ENCODE measurements at places on chromosomes 11 and 22. TPM values are rescaled to one million over a fixed set of nuclear protein-coding genes. Genes with fewer than 3 reads are reported as not detected.

GRCh38 chr11:2248762-2249161, 21.6 kb downstream of the ASCL2 start:
- no peak for DNase-seq

DNA sequence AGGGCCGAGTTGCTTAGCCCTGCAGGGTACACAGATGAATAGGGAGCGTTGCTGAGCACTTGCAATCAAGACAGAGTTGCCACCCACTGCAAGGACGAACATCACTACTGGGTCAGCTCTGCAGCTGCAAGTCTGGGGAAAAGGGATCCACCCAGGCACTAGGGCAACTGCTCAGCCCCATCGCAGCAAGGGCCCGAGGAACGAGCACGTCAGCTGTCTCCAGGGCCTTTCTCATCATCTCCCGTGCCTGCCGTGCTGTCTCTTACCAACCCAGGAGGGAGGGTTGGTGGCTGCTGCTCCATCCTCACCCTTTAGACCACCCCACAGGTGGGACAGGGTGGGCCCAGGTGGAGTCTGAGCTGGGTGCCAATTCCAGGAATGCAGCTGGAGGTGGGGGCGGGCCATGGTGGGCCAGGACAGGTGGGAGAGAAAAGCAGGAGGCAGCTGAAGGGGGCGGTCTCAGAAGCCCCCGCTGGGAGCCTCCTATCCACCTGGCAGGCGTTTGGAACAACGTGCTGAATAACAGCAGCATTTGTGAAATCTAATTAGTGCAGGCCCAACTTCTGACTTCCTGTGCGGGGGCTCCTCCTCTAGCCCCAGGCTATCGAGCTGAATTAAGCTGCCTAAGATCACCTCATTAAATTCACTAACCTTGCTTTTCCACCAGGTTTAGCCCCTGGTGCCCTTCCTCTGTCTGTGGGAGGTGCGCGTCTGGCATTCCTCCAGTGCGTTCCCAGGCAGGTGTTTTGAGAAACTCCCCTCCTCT, 252.5 kb downstream of the ST3GAL4 start:
- no peak for DNase-seq

DNA sequence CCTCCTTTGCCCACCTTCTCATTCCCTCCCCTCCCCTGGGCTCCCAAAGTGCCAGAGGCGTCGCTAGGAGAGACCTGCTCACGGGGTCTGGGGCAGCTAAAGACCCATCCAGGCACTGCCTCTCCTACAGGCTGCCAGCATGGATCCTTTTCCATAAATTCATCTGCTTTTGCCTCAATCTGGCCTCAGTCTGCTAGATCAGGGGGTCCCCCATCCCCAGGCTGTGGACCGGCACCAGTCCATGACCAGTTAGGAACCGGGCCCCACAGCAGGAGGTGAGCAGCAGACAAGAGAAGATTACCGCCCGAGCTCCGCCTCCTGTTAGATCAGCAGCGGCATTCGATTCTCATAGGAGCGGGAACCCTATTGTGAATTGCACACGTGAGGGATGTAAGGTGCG, 12.3 kb downstream of the LTO1 start:
- DNase-seq: no peak

DNA sequence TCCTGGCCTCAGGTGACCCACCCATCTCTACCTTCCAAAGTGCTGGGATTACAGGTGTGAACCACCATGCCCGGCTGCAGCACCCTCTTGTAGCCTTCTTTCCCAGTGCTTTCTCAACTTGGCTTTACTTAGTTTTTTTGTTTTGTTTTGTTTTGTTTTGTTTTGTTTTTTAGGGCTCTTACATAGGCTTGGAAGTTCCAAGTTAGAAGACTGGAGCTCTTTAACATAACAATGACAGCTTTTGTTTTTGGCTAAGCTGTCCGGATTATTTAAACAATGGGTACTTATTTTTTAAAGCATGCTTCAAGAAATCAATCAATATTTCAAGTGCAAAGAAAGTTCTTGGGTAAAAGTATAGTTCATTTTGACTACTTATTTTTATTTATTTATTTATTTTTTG, 25.9 kb downstream of the KMT2A start:
- DNase-seq: no peak

- no peak for DNase-seq
Observed at GRCh38 chr22:34344702-34345101, 424.4 kb upstream of the LARGE1 start.

DNA sequence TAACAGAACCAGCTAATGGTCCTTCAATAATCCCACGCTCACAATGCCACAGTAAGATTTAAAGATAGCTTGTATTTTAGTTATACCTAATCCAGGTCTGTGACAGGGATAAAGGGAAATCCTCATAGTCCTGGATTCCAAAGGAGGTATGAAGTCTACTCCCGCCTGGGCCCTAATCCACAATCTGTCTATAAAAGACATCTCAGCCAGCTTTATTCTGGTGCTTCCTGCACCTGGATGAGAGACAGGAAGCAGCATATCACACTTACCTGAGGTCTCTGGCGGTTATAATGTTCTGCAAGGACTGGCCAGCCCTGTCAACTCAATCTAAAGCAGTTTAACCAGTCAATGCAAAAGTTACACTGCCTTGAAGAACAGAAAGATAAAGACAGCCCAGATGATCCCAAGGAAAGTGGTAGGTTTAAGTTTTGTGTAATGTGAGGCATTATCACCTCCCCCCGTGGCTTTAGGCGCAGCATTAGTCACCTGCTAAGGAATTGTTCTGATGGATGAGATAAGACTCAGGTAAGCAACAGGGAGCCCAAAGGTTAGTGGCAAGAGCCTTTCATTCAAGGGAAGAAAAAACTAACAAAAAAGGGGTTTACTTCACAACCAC, 57.6 kb downstream of the PLEKHA7 start:
- DNase-seq: no peak

- no peak for DNase-seq
Observed at GRCh38 chr11:63920939-63921417, 4.0 kb upstream of the RCOR2 start.

DNA sequence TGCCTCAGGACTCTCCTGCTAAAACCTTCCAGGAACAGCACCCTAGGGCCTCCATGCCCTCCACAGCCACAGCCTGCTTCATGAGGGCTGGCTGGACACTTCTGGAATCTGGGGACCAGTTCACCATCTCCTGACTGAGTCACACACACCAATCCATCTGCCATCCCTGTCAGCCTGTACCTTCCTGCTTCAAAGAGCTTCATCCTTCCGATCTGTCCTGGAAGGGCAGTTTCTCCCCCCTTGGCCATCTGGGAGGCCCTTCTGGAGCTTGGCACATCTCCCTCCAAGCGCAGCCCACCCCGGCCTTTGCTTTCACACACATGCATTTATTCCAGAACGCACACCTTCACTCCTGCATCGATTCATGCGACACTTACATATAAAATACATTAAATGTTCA, 13.0 kb downstream of the APBB1 start:
- no peak for DNase-seq

DNA sequence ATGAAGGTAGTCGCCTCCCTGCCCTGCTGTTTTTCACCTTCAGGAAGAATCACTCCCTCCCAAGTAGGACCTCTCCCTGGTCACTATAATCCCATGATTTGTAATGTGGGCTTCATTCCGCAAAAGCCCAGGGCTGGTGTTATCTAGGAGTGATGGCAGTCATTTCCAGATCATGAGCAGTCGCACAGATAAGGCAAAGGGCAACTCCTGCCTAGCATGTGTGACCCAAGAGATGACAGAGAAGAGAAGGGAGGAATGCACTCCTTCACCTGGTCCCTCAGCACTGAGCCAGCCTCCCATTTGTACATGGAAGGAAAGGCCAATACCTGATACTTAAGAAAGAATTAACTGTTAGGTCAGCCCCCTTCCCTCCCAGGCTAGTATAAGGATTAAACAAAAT, 102.9 kb downstream of the RPL27A start:
- DNase-seq: no peak

- DNase-seq: no peak
Observed at GRCh38 chr11:616320-617198, 809 bp upstream of the IRF7 start.

GRCh38 chr22:39925273-39925672, 24.4 kb downstream of the GRAP2 start:
- DNase-seq: no peak

DNA sequence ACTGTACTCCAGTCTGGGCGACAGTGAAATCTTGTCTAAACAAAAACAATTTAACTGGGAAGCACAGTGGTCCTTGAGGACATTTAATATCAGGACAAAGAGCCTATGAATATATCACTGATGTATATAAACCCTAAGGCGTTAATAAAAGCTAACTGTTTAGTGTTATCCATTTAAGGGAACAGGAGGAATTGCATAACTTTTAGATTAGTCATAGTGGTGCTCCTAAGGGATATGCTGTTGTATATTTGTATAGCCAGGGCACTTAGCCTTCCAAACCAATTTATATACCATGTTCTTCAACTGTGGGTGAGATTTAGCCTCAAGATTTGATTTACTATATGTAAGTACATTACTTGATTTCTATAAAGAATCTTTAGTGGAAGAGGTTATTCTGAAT, 3.0 kb upstream of the CHEK1 start:
- no peak for DNase-seq

DNA sequence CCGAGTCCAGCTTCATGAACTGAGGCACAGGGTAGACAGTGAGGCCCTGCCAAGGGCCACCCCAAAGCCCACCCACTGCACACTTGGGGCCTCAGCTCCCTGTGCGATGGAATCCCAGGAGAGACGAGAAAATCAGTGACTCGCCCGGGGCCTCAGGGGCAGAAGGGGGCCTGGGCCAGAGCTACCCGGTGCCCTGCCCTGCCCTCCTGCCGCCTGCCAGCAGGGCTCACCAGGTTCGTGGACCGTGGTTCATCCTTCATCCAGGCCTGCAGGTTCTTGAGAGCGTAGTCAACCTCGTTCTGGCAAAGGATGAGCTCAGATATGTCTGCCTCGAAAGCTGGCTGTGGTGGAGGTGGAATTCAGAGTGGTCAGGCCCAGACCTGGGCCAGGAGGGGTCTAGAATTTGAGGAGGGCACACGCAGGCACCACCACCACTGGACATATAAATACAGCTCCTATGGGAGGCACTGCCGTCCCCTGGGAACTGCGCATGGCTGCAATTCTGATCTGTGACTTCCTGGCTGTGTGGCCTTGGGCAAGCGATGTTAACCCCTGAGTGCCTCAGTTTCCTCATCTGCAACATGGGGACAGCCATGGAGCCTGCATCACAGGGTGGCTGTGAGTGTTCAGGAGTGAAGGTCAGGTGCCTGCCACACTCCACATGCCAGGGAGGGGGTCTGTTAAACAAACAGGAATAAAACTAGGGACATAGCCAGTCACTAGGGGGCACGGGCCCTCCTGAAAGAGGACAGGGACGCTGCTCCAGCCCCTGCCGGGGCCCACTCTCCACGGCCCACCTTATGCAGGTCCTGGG, 7.5 kb downstream of the ALDH3B2 start:
- no peak for DNase-seq

- no peak for DNase-seq
Observed at GRCh38 chr11:37107831-37108230, 509.8 kb upstream of the RAG2 start.

DNA sequence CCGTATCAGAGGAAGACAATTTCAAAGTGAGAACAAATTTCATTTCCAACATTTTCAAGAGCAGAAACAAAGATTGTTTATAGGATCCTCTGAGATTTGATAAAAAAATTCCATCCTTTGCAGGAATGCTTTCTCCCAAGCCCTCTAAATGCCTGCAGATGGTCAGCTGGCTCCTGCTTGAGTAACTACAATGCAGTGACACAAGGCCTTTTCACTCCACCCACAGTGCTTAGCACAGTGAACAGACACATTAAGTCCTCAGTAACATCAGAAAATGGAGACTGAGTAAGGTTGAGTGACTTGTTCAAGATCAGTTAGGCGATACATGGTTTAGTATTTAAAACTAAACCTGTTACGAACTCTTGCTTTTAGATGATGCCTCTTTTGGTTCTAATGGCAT, 527.1 kb upstream of the CCDC90B start:
- DNase-seq: no peak

GRCh38 chr11:38392176-38392575, 1794.1 kb upstream of the RAG2 start:
- no peak for DNase-seq

GRCh38 chr11:119989159-119989821, 148.6 kb downstream of the TRIM29 start:
- no peak for DNase-seq

- DNase-seq: no peak
Observed at GRCh38 chr11:60235321-60235720, 7.6 kb downstream of the MS4A4E start.

- DNase-seq: no peak
Observed at GRCh38 chr11:66971488-66971887, 3.6 kb upstream of the C11orf86 start.

- DNase-seq: no peak
Observed at GRCh38 chr22:31628969-31629708, 32.9 kb downstream of the PISD start.

DNA sequence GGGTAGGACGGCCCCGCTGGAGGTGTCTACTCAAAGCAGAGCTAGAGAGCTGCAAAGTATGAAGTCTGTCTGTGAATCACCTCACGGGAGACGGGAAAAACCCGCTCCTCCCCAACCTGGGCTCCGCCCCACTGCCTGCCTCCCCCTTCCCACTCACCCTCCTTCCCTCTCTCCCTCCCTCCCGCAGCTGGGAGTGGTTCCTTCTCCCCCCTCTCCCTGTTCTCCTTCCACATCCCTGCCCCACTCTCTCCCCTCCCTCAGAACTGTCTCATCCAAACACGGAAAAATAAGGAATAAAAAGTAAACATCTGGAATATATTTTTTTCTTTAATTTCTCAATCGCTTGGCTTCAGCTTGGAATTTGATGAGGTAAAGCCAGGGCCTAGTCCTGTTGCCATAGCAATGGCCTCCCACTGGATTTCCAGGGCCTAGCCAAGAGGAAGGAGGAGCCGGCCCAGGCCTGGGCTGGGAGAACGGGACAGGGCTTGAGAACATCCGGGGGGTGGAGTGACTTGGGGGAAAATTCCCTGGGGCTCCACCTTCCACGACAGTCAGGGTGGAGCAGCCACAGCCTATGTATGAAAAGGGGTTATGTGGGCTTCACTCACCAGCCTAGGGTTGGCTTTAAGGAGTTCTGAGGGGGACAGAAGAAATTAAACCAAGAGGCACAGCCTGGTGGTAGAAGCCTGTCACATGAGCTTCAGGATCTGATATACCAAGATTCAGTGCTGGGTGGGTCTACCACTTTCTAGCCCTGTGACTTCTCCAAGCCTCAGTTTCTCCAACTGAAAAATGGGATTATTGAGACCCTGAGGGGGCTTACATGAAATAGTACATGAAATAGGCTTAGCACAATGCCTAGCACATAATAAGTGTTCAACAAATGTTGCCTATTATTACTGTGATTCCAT, 2.2 kb downstream of the TNKS1BP1 start:
- DNase-seq: peak; percentile 95

- no peak for DNase-seq
Observed at GRCh38 chr22:43627485-43628213, 184.5 kb downstream of the EFCAB6 start.

The IL17REL gene
- not detected for total RNA-seq

The MYBPC3 gene
- not detected for total RNA-seq

The TCN1 gene
- total RNA-seq: not detected

The MRGPRX4 gene
- total RNA-seq: not detected

The PATE4 gene
- total RNA-seq: not detected

The ART1 gene
- not detected for total RNA-seq

The BDNF gene
- 21.2 TPM for total RNA-seq

The ROBO4 gene
- total RNA-seq: 13.7 TPM

The ALG9 gene
- total RNA-seq: 23.6 TPM
